ENCODE measurements at places on chromosomes 16 and 17.

DNA sequence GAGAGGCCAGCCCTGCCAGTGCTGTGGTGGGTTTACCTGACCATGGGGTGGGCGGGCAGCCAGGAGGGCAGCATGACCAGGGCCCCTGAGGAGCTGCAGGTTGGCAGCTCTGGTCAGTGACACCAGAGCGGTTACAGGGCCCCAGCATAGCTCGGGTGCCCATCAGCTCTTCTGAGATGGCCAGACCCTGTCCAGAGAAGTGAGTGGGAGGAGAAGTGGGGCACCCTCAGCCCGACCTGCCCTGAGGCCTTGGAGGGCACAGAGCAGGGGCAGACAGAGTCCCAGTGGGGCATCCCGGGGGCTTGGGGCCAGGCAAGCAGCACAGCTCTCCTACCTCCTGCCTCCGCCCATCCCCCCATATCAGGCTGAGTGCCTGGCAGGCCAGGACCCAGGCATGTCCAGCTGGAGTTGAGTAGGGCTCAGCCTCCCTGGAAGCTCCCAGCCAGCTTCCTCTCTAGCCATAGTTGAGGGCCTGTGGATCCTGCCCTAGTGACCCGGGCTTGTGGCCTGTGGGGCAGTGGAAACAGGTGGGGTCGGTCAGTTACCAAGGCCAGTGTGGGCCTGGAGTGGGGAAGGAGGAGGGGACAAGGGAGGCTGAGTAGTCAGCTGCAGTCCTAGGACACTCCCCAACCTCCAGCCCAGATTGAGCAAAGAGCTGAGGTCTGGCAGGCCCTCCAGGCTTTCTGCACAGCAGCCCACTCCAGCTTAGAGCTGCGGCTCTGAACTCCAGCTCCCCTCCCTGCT is 83.5 kb downstream of the AMFR start:
- DNase-seq = no peak

GRCh38 chr16:58649707-58650106 is 20.1 kb upstream of the CNOT1 start:
- no peak for DNase-seq

GRCh38 chr16:20181416-20181815 is 107.7 kb upstream of the GPR139 start:
- no peak for DNase-seq

DNA sequence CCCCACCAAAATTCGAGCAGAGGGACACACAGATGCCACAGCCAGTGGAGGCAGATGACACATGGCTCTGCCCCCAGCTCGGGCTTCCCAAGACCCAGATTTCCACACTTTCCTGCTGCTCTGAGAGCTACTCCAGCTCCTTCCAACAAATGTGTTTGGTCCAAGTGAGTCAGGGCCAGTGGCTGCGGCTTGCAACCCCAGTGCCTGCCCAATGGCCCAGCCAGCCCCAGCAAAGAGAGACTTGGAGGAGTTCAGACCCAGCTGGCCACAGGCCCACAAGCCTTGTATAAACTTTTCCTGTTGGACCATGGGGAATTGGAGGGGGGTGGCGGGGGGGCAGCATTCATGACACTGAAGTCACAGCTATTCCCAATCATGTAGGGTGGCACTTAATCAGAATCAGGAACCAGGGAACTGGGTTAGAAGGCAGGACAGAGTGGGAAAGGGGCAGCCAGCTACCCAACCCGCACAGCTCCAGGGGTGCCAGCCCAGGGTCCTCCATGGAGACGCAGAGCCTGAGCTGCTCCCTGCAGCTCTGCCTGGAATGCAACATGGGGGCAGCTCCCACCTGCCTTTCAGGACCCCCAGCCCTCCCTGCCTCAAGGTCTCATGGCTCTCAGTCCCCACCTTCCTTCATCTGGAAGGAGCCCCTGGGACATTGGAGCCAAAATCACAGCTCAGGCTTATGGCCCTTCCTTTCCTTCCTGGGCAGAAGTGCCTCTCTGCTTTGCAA is 17.5 kb upstream of the C16orf78 start:
- peak; percentile 15 for DNase-seq

- DNase-seq = no peak
These were observed 250.0 kb downstream of the PRKCA start for GRCh38 chr17:66552371-66552770.

DNA sequence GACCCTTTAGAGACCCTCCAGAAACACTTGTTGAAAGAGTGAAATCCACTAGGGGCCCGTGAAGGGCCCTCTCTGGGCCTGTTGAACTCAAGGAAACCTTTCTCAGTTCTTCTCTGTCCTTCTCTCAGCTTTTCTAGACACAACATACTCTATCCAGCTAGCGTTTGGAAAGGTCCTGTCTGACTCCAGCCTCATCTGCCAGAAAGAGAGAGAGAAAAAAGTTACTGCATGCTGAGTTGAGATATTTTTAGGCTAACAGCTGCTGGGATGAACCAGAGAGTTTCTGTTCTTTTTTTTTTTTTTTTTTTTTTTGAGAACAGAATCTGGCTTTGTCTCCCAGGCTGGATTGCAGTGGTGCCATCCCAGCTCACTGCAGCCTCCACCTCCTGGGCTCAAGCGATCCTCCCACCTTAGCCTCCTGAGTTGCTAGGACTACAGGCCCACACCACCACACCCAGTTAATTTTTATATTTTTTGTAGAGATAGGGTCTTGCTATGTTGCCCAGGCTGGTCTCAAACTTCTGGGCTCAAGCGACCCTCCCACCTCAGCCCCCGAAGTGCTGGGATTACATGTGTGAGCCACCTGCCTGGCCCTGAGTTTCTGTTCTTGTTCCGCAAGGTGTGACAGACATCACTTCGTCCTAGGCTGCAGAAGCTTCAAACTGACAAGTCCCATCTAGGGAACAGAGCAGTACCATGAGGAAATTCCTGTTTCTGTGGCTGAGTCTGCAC is 14.9 kb upstream of the TEX2 start:
- DNase-seq = no peak

- DNase-seq = no peak
These were observed 34.6 kb downstream of the GRIN2C start for GRCh38 chr17:74824961-74825627.

- DNase-seq = no peak
These were observed 750 bp downstream of the TMEM132E start for GRCh38 chr17:34579979-34580684.

DNA sequence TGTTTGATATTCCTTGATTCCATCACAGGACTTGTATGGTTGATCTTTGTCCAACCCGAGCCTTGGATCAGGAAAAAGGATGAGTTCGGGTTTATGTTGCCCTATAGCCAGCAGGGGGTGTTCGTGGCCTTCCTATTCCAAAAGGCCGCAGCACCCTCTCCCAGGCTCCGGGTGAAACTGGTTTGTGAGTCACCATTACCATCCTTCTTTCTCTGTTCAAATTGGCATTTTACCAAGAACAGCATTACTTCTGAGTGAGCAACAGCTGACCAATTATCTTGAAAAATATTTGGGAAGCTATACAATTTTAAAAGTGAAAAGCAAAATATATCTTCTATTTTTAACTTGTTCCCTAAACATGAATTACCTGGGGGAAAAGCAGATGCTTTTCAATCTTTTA is 24.3 kb upstream of the KRT20 start:
- peak; percentile 86 for DNase-seq

- no peak for DNase-seq
These were observed 1508.2 kb downstream of the CDH11 start for GRCh38 chr16:63613701-63614100.

DNA sequence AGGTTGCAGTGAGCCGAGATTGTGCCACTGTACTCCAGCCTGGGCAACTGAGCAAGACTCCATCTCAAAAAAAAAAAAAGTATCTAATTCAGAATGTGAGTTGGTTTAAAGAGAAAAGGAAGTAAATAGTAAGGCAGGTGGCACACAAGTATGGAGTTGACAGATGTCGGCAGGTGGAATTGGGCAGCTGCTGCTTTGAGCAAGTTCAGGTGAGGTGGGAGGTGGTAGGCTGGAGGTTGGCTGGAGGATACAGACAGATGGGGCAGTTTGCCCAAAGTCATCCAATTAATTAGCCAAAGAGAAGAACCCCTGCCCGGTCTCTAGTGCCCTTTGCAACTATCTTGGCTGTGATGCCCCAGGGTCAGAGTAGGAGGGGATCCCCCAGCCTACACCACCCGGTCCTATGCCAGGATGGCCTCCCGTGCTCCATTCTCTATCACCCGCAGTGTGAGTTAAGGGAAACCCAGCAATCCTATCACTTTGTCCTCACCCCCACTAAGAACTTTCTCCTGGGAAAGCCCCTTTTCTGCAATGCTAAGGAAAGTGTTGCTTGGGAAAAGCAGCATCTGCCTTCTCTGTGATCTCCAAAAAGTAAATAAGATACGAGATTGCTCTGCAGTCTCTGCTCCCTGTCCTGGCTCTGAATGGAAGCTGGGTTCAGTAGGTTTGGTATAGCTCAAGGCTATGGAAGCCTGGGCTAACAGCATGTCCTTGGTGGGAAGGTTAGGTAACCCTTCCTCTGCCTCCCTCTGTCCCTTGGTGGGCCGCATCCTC is 32.2 kb downstream of the SLC12A3 start:
- DNase-seq = no peak

DNA sequence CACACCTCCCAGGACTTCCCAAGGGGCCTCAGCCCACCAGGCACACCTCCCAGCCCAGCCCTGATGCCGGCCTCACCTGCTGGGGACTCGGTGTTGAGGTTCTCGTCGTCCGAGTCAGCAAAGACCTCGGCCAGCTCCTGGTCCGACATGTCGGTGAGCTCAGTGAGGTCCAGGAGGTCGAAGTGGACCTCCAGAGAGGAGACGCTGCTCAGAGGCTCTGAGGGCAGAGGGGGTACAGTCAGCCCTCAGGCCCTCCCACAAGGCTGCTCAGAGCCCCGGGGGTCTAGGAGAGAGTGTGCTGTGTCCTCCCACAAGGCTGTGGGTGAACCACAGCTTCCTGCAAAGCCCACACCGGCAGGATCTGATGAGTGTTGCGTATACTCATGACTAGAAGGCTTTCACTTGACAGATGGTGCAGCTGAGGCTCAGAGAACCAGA is 10.5 kb downstream of the DBNDD1 start:
- DNase-seq = no peak

GRCh38 chr16:11326084-11326736 is 19.0 kb upstream of the RMI2 start:
- no peak for DNase-seq

GRCh38 chr17:5272322-5272721 is 9.8 kb upstream of the RABEP1 start:
- DNase-seq = peak; percentile 42

DNA sequence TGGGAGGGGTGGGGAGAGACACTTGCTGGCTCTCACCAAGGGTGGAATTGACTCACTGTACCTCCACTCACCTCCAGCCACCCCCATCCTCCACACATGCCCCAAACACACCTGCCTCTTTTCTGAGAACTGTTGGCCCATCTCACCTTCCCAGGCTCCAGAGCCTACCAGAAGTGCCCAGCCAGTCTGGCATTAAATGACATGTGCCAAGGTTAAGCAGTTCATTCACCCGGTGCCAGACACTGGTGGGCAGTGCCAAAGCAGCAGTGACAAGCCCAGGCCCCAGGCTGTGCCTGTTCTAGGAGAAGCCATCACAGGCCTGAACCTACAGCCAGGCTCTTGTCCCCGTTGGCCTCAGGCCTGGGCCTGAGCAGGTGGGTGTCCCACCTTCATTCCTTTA is 11.2 kb downstream of the MVP start:
- no peak for DNase-seq

GRCh38 chr17:80294210-80294609 is 33.6 kb downstream of the RNF213 start:
- DNase-seq = peak; percentile 28

DNA sequence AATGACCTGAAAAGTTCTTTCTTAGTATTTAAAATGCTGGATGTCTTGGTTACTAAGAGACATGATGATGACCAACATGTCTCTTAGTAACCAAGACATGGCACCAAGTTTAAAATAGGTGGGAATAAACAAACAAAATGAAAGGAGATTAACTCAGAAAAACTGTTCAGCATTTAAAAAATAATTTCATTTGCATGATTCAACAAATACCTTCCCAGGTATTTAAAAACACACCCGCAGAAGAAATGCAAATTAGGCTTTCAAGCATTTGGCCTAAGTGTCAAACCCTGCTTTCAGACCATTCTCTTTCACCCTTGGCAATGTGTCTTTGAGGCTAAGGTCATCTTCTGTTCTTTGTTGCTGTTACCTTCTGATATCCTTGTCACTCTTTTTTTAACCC is 91.4 kb upstream of the CORO6 start:
- DNase-seq = no peak

DNA sequence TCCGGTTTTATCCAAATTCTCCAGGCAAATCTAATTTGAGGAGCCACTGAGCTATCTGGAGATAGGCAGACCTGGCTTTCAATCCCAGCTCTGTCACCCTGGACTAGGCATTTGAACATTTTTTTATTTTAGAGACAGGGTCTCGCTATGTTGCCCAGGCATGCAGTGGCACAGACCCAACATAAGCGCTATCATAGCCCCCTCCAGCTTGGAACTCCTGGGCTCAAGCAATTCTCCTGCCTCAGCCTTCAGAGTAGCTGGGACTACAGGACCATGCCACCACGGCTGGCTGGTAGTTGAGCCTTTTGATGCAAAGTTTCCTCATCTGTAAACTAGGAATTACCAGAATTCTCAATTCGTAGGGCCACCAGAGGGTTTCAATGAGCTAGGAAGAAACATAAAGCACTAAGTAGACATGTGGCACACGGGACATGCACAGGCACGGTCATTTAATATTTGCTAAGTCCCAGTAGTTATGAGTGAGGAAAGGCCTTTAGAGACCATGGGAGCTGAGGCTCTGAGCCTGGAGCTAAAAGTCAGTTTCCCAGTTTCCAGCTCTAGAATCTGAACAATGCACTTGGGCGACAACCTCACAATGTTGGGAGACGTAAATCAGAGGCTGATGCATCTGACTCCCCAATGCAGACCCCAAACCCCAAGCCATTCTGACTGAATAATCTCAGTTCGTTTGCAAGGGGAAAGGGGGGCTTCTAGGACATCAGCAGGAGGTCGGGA is 1.1 kb downstream of the ELOB start:
- no peak for DNase-seq

GRCh38 chr17:30244853-30245385 is 9.4 kb upstream of the SLC6A4 start:
- peak; percentile 50 for DNase-seq

GRCh38 chr17:8185582-8186445 is 4.2 kb downstream of the BORCS6 start:
- DNase-seq = peak; percentile 99

- DNase-seq = no peak
These were observed 557.4 kb upstream of the PSMD7 start for GRCh38 chr16:73739049-73739769.

DNA sequence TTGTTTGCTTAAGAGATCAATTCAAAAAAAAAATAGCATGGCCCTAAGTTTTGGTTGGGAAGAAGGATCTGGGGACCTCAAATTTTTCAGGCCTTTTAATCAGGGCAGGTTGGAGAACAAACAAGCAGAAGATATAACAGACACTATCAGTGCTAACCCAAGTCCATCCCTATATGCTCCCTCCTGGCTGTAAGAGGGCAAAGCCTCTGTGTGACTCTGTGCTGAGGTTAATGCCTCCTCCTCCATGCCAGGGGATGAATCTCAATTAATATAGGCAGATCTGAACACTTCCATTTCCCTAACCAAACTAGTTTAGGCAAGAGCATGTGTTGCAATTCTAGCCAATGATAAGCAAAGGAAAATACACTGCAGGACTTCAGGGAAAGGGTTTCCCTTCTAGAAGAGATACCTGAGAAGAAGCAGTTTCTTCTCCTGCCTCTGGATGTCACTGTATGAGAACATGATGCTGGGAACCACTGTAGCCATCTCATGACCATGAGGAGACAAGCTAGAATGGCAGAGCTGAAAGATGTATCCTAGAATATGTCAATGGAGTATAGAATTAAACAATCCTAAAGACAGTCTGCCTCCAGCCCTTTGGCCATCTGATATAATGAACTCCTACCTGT is 76.0 kb downstream of the CHD9NB start:
- no peak for DNase-seq

- no peak for DNase-seq
These were observed 55.6 kb upstream of the GCSH start for GRCh38 chr16:81151648-81152310.

GRCh38 chr17:8121407-8121680 is 2.6 kb downstream of the HES7 start:
- DNase-seq = no peak

Data from lower leg skin (tissue), 4 donors.